ENCODE measurements at places on chromosomes 7 and 10.

DNA sequence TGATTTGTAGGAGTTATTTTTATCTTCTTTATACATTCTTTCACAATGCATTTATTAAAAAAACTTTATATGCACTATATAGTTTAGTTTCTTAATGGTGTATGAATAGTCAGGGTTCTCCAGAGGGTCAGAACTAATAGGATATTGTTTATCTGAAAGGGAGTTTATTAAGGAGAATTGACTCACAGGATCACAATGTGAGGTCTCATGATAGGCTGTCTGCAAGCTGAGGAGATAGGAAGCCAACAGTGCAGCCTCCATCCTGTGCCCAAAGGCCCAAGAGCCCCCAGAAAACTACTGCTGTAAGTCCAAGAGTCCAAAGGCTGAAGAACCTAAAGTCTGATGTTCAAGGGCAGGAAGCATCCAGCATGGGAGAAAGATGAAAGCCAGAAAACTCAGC lies 192.8 kb upstream of the AHR start:
- DNase-seq: no peak

DNA sequence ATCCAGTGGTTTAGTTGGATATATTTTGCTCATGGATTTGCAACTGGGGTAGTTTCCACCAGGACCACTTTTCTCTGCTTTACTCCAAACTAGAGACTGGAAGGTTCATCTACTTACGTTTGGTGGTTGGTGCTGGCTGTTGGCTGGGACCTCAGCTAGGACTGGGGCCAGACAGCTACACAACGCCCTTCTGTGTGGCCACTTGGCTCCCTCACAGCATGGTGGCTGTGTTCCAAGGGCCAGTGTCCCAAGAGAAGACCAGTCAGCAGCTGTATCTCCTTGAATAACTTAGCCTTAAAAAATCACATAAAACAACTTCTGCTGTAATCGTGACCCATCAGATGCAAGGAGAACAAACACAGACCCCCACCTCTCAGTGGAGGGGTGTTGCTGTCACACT lies 4.2 kb upstream of the KCNH2 start:
- DNase-seq: no peak

GRCh38 chr7:157930441-157930840 lies 593.6 kb downstream of the DNAJB6 start:
- no peak for DNase-seq

DNA sequence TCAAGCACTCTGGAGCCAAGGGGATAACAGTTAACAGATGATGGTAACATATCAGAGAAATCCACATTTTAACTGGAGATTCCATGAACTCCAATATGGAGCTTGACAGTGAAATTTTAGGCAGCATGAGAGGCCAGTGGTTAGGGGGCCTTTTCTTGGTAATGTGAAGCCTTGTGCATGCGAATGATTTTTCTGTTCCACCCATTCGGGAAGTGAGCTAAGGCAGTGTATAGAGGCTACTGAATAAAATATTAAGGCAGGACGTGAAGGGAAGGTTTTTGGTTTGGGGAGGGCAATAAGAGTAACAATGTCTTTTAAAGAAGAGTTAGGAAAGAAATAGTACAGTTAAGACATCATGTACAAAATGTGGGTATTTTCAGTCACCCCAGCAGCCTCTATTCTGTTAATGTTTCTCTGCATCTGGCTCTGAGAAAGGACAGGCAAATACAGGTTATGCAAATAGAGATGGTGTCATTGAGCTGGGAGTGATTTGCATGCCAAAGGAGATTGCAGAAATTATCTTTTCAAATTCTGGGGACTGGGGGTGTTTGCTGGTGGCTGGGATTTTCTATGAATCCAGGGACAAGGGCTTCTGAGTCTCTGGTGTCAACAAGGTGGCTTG lies 6.8 kb upstream of the TAS2R60 start:
- DNase-seq: no peak

- no peak for DNase-seq
Measured at GRCh38 chr7:83588602-83589240, 60.2 kb downstream of the SEMA3E start.

- no peak for DNase-seq
Measured at GRCh38 chr10:133327651-133328357, 8.9 kb downstream of the CALY start.

DNA sequence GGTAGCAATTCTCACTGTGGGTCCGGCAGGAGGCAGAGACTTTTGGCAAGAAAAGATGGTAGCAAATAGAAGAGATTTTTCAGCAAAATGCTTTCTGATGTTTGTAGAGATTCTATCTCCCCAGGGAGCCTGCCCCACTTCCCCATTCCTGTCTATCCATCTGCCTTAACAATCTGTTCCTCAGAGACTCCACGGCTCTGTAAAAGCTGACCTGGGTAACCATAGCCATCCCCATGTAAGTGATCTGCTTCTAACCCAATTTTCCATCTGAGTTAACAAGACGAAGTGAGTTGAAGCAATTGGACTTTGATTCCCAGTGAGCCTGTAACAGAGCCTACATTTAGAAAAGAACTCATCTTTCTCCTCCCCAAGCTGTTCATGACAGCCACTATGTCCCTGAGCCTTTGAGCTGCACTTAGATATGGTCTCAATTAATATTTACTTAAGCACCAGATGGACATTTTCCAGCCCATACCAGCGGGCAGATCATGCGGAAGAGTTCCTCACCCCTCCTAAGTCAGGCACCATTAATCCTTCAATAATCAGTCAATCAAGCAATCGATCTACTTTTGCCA lies 896.1 kb downstream of the CCSER2 start:
- no peak for DNase-seq

DNA sequence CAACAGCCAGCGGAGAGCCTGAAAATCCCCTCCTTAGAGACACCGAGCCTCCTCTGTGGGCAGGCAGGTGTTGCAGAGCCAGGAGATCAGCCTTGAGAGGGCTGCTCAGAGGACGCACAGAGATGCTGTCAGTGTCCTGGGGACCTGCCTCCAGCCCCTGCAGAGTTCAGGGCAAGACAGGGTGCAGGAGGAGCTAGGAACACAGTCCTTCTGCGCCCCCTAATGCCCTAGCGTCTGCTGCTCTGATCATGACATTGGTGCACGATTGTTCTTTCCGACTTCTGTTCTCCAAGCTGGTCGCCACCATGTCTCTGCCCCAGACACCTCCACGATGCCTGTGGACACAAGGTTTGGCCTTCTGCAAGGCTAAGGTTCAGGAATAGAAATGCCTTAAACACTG lies 613.7 kb upstream of the MKI67 start:
- peak; percentile 19 for DNase-seq

GRCh38 chr7:128928159-128928813 lies 9.4 kb upstream of the IRF5 start:
- DNase-seq: no peak

DNA sequence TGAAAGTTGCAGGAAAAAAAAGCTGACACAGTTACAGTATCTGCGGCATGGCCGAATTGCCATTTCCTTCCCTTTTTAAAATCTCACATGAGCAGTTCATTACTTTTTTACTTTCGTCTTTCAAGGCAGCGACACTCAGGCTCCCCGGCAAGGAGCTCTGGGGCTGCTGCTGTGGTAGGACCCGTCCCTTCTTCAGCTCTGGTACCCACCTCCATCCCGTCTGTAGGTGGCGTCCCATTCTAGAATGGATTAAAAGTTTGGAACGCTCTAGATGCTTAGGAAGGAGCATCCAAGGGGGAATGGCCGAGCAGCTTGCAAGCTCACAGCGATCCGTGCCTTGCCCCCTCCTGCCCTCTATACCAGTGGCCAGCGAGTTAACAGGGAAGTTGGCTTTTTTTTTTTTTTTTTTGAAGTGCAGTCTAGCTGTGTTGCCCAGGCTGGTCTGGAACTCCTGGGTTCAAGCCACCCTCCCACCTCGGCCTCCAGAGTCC lies 22.8 kb upstream of the TTYH3 start:
- no peak for DNase-seq

GRCh38 chr10:87619705-87620104 lies 40.0 kb upstream of the PAPSS2 start:
- no peak for DNase-seq

DNA sequence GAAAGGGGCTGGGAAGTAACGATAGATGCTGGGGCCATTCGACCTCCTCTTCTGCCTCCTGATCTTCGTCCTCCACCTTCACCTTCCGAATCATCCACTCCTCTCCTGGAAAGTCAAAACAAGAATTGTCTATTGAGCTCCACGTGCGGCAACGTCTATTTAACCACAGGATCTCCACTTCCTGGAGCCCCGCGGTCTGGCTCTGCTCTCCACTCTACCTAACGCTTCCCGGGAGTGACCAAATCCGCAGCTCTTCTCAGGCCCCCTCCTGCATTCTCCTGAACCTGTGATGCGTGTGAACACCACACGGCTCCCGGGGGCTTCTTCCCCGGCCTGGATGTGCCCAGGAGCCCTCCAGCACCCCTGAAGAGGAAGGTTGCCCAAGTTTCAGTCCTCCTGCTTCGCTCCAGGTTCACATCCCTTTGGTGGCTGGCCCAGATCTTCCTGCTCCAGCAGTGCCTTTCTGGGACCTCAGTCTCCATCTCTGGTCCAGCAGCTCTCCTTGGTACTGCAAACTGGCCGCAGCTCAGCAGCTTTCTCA lies 7.2 kb downstream of the ZNF467 start:
- no peak for DNase-seq

DNA sequence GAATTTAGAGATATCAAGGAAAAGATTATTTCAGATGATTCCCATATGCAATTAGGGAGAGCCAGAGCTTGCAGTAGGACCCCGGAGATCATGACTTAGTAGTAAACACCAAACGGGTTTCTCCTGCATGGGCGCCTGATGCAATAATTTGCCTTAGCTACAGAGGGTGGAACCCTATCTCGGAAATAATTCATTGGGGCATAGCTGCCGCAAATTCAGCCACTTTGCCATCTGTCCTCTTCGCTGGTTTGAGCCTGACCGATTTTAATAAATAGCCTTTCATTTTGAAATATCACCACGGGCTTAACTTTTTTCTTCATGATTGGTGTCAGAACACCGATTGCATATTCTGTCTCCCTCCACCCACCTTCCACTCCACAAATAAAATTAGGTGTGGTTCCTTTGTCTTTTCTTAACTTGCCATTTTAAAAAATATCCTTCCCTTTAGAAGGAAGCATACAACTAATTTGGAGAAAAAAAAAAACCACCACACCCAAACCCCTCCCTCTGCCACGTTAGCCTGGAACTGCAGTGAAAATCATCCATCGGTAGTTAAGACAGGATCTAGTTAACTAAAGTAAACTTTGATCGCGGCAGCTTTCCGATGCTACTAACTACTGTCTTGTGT lies 1.4 kb downstream of the GARS1 start:
- no peak for DNase-seq

GRCh38 chr7:155311826-155312537 lies 14.3 kb downstream of the INSIG1 start:
- DNase-seq: no peak

GRCh38 chr10:101818872-101819633 lies 809 bp upstream of the OGA start:
- peak; percentile 56 for DNase-seq

Data from DMS153 (cell line).